ENCODE measurements at places on chromosomes 13 and 19.

DNA sequence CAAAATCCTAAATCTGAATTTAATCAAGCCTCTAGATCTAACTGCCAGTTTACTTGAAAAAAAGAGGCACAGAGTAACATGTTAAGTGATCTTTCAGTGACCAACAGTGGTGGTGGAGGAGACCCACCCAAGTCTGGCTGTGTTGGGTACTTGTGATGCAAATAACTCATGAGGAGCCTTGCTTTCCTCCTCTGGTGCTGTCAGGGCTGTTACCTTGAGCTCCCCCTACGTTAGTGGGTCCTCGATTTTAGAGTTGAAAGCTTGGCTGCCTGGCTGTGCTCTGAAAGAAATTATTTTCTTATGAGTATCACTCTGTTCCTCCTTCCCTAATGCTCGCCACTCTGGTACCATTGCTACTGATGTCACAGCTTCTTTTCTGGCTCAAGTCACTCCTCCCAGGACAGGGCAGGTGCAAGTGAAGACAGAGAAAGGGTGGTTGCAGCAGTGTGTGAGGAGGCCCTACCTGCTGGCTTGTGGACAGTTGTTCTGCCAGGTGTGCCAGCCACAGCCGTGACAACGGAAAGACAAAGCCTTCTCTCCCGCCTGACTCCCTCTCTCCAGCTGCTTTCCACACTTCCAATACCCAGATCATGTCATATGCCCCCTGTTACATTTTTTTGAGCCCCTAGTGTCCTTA lies 6.5 kb upstream of the SUPT20H start:
- no peak for DNase-seq

- no peak for DNase-seq
Observed at GRCh38 chr13:72253754-72254153, 386.8 kb upstream of the DACH1 start.

- DNase-seq = no peak
Observed at GRCh38 chr13:70424428-70424827, 316.2 kb upstream of the KLHL1 start.

GRCh38 chr19:49357186-49357585 lies 5.0 kb downstream of the TEAD2 start:
- DNase-seq = no peak

DNA sequence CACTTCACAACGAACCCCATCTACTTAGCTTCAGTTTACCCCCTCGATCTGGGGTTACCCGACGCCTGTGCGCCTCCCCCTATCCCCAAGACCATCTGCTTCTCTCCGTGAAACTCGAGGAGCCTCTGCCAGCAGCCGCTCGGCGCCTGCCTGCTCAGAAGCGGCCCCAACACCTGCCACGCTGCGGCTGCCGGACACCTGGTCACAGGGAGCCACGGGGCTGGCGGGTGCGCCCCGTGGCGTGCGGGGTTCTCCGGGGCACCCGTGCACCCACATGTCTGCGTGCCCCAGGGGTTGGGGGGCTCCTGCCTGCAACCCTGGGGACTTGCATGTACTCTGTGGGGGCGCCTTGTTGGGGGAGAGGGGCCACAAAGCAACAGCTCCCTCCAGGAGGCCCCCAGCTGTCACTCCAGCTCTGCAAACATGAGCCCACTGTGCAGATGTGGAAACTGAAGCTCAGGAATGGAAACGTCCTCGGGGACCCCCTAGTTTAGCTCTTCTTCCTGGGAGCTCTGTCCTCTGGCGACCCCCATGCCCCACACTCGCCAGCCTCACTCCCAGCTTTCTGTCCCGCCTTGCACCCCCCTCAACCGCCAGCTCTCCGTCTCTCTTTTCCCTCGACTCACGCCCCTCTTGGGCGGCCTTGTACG lies 7.0 kb upstream of the SEMA6B start:
- DNase-seq = no peak

DNA sequence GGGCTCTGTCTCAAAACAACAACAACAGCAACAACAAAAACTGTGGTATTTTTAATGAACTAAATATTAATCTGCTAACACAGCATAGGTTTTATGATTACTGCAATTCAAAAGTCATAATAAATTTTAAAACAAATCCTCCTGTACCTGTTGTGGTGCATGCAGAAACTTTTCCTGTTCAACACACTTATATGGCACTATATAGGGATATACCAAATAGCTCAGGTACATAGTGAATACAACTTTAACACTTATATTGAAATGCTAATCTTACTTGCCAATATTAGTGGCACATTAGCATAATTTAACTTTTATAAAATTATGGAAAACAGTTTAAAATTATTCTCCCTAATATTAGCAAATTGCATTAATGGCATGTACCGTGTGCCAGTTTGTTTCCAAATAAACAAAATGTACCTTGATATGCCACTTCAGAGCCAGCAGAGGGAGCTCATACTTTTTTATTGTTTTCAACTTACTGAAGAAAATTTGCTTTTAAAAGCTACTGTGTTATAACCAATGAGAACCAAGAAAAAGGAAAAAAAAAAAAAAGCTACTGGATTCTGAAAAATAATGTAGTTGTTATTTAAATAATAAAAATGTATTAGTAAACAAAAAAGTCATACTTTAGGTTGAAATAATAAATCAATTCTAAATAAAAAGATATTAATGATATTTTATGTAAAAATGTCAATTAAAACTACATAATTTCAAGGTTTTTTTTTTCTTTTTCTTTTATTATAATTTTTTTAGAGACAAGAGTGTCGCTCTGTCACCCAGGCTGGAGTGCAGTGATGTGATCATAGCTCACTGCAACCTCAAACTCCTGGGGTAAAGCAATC lies 18.0 kb upstream of the RBM26 start:
- peak; percentile 55 for DNase-seq

Measured in GM12865 (cell line).